Aorta (tissue), 5 donors: ENCODE measurements at places on chromosomes 11 and 22.

DNA sequence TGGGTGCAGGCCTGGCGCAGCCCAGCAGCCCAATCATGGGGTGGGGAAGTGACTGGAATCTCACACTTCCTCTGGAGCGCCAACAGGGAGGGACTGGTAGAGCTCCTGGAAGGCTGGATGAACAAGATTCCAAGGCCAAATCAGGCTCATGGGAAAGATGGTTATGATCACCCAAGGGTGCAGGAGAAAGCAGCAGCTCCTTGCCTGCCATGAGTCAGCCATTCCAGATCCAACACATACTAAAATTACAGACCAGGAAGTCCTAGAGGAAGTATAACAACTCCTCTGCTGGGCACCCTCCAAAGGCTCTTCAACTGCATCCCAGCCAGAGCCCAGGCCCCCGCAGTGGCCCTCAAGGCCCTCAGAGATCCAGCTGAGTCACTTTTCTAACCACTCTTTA, 427.3 kb downstream of the TENM4 start:
- no peak for DNase-seq

- peak; percentile 88 for DNase-seq
These were observed 217.4 kb downstream of the SBF2 start for GRCh38 chr11:10076458-10077141.

- DNase-seq = no peak
These were observed 86.5 kb upstream of the SHANK2 start for GRCh38 chr11:71338801-71339395.

DNA sequence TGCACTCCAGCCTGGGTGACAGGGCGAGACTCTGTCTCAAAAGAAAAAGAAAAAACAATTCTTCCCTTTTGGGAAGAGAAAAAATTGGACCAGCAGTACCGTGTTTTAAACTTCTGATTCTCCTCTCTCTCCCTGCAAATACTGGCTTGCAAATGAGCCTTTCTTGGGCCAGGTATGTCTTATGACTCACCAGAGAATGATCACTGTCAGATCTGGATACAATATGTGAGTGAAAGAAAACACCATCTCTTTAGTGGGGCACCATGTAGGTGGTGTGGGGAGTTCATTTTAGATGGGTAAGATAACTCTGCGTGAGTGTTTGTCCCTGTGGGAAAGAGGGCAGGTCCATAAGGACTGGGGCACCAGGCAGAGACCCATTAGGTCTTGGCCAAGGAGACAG, 2.4 kb upstream of the SCGB2A2 start:
- DNase-seq = no peak

- DNase-seq = no peak
These were observed 16.1 kb upstream of the ZDHHC13 start for GRCh38 chr11:19100885-19101284.

- DNase-seq = no peak
These were observed 16.7 kb downstream of the PIK3IP1 start for GRCh38 chr22:31275576-31275975.

GRCh38 chr22:23210428-23211170, 30.3 kb downstream of the BCR start:
- DNase-seq = no peak

GRCh38 chr11:127042445-127042844, 41.9 kb upstream of the KIRREL3 start:
- DNase-seq = no peak

DNA sequence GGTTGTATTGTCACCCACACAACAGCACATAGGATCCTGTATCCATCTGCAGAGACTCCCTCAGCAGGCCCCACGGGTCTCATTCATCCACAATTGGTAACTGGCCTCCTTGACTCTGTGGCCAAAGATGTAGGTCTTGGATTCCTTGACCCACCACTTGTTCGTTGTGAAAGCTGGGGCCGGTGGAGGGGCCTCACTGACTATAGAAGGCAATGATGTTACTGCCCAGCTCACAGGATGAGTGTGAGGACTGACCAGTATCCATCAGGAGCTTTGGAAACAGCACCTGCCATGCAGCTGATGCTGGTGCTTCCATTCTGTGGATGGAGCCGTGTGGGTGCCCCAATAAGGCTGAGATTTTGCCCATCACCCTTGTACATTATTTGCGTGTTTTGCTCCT, 615.7 kb downstream of the BRD1 start:
- peak; percentile 38 for DNase-seq

DNA sequence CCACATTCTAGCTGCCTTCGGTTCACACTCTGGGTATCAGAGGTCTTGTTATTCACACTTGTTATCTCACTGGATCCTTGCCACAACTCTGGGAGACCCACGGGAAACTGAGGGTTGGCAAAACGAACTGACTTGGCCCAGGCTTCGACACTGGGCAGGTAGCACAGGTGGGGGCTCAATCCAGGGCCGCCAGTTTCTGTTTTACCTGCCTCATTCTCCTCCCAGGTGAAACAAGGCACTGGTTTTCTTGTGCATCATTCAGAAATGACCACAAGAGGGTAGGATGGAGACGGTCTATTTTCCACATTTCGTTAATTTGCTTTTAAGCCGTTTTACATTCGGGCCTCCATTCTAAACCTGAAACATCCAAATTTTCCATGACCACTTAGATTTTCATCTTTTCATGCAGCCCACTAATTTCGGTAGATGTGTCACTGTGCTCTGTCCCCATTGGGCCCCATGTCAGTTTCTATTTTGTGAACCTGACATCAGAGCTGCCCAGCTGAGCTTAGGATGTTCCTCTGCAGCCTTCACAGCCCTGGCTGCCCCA, 108.1 kb downstream of the KIAA1671 start:
- no peak for DNase-seq

GRCh38 chr11:101014600-101015285, 114.9 kb downstream of the PGR start:
- no peak for DNase-seq

GRCh38 chr11:131871006-131871405, 500.6 kb downstream of the NTM start:
- DNase-seq = no peak

DNA sequence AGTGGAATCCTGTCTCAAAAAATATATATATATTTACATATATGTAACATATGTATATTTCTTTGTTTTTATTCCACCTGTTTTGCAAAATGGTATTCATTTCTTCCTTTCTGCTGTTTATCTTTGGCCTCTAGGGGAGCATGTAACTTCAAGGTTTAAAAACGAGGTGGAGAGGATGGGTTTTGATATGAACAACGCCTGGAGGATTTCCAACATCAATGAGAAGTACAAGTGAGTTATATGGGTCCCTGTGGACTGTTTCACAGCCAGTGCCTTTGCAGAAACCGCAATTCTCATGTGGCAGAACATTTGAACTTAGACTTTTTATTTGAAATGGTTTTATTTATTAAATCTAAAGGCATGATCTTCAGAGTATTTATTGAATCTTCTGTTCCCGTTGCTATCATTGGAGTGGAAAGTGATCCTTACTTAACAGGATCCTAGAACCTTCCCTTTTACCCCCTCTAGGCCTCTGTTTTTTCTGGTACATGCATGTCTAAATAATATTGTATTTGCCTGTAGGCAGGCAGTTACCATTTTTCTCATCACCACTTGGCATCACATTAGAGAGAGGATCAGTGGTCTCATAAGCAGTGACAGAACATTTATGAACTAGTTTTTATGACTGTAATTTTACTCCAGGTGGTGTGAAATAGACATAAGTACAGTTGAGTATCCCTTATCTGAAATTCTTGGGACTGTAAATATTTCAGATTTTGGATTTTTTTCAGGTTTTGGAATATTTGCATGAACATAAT, 81.5 kb upstream of the HORMAD2 start:
- no peak for DNase-seq

DNA sequence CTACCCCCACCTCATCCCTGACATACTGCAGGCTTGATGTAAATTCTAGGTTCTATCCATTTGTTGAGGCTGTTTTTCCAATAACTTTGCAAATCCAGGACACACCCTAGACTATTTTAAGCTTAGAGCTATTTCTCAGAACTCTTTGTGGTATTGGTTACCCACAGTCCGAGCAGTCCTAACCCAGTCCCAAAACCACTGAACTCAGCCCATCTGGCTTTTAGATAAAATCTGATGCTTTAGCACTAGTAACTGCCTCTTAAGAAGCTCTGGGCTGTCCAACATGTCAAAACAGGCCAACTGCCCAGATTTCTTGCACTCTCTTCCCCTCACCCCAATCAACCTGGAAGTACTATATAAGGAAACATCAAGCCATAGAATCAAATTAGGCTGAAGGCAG, 344.4 kb upstream of the CADM1 start:
- no peak for DNase-seq

DNA sequence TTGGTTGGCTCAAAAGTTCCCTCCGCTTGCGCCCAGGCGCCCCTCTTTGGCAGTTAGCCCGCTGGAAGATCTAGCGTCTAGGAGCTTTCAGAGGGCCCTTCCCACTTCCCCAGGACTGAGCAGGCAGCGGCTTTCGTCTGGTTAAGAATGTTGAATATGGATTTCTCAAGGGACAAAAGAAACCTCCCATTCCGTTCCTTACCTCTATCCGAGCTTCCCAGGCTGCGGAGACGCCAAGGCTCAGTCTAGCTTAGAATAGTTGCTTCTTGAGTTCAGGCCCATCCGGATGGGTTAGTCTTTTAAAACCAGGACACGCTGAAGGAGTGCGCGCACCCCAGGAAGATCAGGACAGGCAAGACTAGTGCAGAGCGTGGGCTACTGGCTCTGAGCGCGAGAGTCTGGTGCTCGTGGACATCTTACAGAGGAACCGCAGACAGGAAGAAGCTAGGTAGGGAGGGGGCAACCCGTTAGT, 1.6 kb downstream of the NELL1 start:
- DNase-seq = no peak

- no peak for DNase-seq
These were observed 10.7 kb upstream of the CD5 start for GRCh38 chr11:61091373-61092279.

DNA sequence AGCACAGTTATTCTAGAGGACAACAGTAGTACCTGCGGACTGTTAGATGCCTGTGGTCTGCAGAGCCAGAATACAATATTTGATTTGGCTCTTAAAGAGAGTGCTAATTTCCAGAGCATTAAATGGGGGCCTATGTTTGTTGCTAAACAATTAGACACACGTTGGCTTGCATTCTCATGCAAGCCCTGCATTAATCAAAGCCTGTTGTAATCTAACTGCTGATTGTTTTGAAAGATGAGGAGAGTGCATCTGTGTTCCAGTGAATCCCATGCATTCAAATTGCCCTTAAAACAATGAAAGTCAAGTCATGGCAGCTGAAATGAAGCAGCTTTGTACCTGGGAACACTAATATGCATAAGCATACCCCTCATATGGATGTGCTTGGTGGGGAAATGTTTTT, 419.4 kb downstream of the DYNC2H1 start:
- DNase-seq = no peak

- DNase-seq = no peak
These were observed 4.5 kb downstream of the CD81 start for GRCh38 chr11:2381494-2382128.

- no peak for DNase-seq
These were observed 103.4 kb upstream of the NECTIN1 start for GRCh38 chr11:119832202-119832935.

GRCh38 chr11:104799251-104799650, 99.0 kb downstream of the CASP12 start:
- DNase-seq = no peak

DNA sequence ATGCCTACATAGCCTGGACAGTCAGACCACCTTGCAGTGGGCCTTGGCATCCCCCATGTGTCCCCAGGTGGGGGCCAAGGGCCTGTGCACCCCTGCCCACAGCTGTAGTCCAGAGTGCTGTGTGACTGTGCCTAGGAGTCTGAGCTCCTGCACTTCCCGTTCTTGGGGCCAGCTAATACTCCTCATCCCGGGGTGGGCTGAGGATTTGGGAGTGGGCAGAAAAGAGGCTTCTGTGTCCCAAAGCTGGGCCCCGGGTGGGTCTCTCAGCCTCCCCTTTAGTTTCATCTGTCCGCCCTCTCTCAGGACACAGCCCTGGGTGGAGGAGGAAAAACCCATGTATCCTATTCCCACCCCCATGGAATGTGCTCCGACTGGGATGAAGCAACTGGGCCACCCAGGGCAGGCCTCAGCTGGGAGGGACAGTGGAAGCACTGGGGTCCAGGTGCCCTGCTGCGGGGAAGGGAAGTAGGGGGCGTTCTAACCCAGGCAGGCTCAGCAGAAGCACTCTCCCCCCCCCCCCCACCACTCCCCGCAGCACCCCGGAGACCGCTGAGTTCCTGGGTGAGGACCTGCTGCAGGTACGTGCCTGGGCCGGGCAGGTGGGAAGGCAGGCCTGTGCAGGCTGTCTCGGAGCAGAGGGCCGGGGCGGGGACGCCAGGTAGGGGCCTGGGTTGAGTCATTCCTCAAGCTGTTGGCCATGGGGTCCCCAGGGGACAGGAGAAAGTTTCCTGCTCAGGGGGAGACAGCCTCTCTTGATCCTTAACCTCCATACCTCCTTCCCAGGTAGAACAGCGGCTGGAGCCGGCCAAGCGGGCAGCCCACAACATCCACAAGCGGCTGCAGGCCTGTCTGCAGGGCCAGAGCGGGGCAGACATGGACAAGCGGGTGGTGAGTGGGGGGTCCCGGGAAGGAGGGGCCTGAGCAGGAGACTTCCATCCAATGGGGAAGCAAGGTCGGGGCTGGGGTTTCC, 1.4 kb downstream of the SH3BP1 start:
- DNase-seq = no peak

DNA sequence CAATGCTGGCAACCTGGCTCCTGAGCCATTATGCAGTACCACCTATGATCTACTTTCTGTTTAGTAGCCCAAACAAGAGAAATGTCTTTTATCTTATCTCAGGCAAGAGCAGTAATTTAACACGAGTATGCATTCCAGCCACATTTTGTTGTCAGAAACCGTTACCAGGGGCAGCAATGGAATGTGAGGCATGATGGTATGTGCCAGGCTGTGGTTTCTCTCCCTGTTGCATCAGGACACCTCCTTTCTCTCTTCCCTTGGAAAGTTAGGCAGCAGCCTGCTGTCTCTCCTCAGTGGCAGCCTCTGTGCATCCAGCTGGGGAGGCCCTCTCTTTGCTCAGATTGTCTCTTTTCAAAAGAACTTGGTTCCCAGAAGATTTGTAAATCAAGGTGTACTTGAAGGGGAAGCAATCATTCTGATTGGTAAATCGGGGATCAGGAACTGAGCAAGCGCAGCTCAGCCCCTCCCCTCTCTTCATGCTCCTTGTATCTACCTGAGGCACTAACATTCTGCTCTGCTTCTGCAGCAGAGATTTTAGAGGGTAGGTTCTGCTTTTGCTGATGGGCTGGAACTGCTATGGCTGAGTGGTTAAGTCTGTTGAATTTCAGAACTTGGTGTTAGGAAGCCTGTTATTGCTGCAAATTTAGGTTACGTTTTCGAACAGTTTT, 229.2 kb downstream of the ADAMTS15 start:
- no peak for DNase-seq

DNA sequence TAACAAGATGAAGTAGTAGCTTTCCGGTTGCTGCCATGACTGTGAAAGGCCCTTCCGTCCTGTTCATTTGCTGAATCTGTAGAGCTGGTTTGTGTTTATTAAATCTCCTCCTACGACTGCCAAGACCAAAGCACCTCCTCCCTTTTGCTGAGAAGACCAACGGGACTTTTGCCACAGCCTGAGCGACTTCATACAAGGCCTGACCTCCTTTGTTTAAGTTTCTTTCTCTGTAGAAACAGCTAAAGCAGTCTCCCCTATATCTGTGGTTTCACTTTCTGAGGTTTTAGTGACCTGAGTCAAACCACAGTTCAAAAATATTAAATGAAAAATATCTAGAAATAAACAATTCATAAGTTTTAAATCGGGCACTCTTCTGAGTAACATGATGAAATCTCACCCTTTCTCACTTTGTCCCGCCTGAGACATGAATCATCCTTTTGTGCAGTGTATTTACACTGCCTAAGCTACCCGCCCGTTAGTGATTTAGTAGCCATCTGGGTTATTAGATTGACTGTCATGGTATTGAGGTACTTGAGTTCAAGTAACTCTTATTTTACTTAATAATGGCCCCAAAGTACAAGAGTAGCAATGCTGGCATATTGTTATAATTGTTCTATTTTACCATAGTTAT, 119.1 kb upstream of the LRRC4C start:
- DNase-seq = no peak
